ENCODE measurements at places on chromosomes 4 and X.

- DNase-seq, result no peak
These were observed 26.7 kb upstream of the ARSD start for GRCh38 chrX:2955838-2956237.

DNA sequence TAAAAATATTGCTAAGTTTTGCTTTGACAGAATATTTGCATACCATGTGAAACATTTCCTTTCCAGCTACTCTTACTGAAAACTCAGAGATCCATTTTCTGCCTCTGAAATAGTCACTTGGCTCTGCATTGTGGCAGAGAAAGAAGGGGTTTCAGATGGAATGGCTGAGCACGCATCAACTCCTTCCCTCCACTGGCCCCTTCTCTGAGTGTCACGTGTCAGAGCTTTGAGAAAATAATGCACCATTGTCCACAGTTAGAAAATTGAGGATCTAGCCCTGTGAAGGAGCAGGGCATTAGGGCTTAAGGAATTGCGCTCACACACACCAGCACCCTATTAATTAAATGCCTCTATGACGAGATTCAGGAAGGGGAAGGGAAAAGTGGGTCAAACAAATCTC is 78.8 kb upstream of the FAT4 start:
- no peak for DNase-seq

DNA sequence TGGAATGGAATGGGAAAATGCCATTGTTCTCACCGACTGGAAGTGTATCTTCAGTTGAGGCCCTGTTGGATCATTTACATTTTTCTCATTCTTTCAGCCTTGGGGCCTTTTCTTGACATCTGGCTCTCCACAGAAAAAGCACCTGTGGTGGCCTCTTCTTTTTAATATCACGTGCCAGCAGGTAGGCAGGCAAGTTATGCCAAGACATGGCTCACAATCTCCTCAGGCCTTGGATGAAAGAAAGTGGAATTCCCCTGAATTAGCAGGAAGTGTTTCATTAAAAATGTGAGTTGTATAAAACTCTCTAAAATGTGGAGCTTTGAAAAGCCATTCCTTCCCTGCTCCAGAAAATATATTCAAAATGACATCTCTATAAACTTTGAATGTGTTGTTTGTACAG is 122.1 kb downstream of the FRAS1 start:
- no peak for DNase-seq

DNA sequence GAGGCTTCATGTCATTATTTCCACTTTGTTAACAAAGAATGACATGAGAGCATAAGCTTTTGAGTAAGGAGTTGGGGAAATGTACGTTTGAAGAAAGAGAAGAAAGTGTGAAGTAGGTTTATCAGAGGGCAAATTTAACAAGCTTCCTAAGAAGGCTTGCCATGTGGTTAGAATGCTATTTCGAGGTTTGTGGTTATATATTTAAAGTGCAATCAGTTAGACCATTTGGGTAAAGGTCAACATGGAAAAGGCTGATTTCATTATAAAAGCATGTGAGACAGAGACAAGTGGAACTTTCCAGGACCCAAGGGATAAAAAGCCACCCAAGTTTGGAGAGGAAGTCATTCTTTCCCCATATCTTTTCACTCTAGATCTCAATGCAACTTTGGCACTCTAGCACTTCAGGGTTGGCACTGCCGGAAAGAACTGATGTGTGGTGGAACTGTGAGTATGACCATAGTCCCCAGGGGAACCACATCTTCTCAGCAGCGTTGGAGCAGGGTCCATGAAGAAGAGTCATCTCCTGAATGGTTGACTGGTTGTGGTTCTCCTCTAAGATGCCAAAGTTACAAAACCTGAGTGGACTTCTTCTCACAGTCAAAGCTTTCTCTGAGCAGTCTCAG is 529.9 kb downstream of the MID1IP1 start:
- no peak for DNase-seq

- no peak for DNase-seq
These were observed 82.6 kb upstream of the GYPA start for GRCh38 chr4:144223149-144223548.

- DNase-seq, result peak; percentile 10
These were observed 37.2 kb downstream of the LIMCH1 start for GRCh38 chr4:41575207-41575606.

DNA sequence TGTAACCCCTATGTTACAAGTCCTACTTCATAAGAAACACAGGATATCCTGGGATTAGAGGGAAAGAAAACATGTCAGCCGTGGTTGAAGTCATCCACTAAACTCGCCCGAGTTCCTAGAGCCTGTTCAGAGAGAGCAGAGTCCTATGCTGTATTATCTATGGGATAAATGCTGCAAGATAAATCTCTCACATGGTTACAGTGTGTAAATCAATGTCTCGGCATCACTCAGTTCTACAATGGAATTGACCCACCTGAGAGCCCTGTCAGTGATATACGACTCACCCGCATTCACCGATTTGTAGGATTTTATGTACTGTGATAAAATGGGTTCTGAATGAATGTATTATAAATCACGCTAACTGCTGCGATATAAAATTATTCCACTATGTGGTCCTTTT is 127.8 kb upstream of the ANXA3 start:
- no peak for DNase-seq

- no peak for DNase-seq
These were observed 30.8 kb downstream of the DOK7 start for GRCh38 chr4:3493720-3494461.

DNA sequence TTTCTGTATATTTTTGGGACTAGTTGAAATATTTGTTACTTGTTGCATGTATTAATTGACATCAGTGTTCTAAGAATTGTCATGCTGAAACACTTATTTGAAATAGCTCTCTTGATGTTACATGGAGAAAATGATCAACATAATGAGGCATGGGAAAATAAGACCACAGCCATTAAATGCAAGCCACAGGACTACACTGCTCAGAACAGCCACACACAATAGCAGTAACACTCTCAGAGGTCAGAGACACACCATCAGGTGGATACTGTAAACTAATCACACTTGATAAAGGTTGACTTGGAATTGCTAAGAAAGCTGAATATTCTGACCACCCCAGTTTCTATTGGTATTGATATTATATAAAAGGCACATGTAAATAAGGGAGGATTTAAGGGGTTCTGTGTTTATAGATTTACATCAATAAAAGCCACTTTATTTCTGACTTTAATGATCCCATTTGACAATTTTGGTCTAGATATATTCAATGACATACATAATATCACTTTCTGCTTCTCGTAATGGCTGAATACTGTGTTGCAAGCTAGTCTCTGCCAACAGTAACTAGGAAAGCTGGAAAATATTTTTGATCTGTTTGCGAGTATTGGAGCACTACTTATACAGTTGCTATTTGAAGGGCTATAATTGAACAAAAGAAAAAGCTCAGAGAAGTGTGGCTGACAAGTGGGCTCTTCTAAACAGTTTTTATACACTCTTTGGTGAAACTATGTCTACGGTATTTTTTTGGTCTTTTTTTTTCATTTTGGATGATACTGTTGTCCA is 876.5 kb upstream of the INTU start:
- no peak for DNase-seq

GRCh38 chrX:1273896-1274295 is 5.3 kb downstream of the CSF2RA start:
- no peak for DNase-seq

DNA sequence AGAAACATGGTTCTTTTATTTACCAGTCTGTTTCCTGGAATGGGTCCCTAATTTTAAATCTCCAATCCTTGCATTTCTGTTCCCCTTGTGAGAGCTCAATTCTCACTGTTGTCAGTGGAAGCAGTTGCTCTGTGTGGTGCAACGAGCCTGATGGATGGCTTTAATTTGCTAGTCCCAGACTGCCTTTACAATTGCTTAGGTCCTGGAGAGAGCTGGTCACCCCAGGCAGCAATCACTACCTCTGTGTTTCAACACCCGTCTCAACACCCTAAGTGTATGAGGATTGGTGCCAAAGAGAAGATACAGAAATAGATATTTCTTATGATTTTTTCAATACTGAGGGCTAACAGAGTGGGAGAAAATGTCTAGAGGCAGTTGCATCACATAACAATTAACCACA is 873.8 kb downstream of the GLUD2 start:
- DNase-seq, result no peak

DNA sequence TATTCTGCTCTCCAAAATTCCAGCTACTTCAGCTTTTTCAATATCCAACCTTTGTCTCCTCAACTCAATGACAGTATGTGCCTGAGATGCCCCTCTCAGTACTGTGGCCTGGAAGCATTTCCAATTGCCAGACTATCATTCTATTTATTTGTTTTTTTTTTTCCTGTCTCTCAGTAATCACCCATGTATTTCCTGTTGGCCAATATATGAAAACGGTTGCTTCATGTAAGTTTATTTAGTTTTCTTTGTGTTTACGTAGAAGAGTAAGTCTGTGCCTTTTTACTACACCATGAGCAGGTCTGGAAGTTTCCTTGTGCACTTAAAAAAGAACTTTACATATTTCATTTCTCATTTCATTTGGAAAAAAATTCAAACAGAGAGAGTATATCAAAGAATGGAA is 537.5 kb upstream of the SPANXN1 start:
- DNase-seq, result no peak

DNA sequence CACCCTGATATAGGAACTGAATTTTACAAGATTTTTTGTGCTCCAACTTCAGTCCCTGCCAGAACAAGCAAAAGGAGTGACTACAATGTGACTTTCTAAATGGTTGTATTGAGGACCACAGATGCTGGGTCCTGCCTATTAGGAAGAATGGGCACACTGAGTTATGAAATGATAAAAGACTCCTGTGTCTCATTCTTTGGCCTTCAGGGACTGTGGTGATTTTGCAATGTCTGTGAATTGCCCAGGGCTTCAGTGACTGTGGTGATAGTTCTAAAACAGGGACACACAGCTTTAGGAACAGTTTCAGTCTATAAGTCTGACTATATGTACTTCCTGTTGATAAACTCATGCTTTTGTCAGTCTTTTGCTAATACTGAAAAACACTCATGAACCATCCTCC is 210.2 kb downstream of the DMD start:
- no peak for DNase-seq

GRCh38 chrX:38275615-38276014 is 51.7 kb downstream of the RPGR start:
- no peak for DNase-seq

GRCh38 chrX:129176710-129177109 is 346.6 kb downstream of the SMARCA1 start:
- DNase-seq, result no peak

DNA sequence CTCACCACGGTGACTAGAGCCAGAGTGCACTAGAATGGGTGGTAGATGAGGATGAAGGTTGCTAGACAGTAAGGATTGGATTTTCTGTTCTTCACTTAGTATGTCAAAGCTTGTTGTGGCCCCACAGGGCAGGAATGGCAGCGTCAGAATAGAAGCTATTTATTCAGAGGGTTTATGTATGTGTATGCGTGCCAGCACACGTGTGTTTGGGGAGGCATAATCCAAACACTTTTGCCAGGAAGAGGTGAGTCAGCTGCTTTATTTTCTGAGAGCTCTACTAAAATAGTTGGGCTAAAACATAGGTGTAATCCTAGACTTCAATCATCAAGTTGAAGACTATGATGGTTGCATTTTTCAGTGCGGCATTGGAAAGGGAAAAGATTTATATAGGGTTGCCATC is 1.2 kb upstream of the MAGEE2 start:
- DNase-seq, result no peak

GRCh38 chr4:113434247-113434587 is 327.3 kb downstream of the CAMK2D start:
- no peak for DNase-seq

DNA sequence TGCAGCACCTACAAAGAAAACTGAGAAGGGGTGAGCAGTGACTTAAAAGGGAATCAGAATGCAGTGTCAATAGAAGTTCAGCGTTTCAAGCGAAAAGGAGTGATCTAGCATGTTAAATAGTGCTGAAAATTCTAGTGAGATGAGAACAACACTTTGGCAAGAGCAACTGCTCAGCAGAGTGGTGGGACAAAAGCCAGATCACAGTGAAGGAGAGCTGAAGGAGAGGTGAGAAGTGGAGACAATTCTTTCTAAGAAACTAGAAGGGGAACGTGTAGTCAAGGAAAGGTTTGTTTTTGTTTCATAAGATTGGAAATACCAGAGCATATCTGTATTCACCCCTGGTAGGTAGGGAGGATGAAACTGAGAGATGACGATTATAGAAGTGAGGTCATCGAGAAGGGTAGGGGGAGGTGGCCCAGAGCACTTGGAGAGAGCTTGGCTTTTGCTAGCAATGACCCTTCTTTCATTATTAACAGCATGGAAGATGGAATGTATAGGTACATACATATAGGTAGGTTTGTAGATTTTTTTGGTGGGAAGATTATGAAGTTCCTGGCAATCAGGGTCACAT is 33.7 kb downstream of the SRPX2 start:
- DNase-seq, result no peak

GRCh38 chrX:40082447-40083119 is 15.2 kb downstream of the BCOR start:
- no peak for DNase-seq

GRCh38 chr4:76722838-76723237 is 175.1 kb downstream of the SOWAHB start:
- DNase-seq, result no peak

- no peak for DNase-seq
These were observed 46.3 kb upstream of the AFAP1 start for GRCh38 chr4:7985891-7986441.

- DNase-seq, result no peak
These were observed 8.5 kb downstream of the UGT2B7 start for GRCh38 chr4:69104719-69105275.

- DNase-seq, result no peak
These were observed 149.5 kb downstream of the SHROOM3 start for GRCh38 chr4:76584241-76585152.

- no peak for DNase-seq
These were observed 354.8 kb downstream of the MID1IP1 start for GRCh38 chrX:39156051-39156450.

DNA sequence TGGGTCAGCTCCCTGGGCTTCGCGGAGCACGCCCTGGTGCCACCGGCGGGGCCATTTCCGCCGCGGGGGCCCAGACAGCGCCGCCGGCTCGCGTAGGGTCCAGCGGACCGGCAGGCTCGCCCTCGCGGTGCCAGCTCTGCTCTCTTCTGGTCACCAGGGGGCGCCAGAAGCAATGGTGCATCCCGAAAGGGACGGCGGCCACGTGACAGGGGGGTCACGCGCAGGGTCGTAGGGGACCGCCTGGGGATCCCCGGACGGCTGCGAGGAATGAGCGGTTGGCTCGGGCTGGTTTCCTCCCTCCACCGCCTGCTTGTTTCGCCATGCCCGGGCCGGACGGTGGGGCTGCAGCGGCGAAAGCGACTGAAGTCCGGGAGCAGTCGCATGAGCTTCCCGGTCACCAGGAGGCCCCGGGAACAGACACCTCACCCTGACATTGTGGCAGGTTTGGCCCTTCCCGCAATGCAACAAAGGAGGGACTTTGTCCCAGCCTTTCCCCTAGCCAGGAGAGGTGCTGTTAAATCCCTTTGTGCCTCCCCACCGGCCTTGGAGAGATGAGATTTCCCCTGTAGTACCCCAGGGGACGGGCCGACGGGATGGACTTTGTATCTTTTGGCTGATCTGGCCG is 15.8 kb downstream of the ZCCHC12 start:
- peak; percentile 87 for DNase-seq

All from NCI-H2081 (cell line).